NCI-H510A (cell line): ENCODE measurements at places on chromosomes 6 and 20.

- no peak for DNase-seq
Measured at GRCh38 chr6:96943555-96944215, 19.2 kb downstream of the KLHL32 start.

DNA sequence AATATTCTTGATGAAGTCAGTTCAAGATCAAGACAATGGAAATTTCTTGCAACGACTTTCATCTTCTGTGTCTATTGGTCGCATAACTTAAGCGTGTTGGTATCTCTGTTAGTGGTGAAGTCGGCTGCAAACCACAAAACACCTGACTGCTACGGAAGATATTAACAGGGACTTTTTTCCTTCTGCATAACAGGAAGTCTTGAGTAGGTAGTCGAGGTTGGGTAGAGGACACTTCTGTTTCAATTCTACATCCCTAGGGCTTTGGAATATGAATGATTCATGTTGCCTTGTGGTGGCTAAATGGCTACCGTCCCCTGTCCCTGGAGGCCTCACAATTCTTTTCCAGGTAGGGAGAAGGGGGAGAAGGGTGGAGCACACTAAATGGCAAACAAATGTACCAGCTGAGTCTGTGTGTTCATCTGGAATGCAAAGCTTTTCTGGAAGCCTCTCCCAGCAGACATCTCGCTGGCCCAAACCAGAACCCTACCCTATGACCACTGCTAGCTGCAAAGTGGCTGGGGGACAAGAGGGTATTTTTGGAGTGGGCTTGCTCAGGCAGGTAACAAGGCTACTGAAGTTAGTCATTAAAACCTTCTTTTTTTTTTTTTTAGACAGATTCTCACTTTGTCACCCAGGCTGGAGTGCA, 34.6 kb upstream of the NKX2-2 start:
- no peak for DNase-seq

DNA sequence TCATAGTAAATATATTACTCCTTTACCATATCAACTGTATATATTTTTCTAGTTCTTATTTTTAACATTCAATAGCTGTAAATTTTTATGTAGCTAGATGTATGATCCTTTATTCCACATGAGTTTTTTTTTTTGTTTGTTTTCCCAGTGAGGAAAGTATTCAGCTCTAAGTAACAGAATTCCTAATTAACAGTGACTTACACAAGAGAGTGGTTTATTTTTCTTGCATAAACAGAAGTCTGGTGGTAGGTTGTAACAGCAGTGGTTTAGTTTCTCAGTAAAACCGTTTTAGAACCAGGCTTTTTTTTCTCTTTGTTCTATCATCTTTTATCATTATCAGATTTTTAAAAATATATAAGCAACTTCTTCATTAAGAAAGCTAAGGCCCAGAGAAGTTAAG, 116.9 kb upstream of the FLRT3 start:
- no peak for DNase-seq

DNA sequence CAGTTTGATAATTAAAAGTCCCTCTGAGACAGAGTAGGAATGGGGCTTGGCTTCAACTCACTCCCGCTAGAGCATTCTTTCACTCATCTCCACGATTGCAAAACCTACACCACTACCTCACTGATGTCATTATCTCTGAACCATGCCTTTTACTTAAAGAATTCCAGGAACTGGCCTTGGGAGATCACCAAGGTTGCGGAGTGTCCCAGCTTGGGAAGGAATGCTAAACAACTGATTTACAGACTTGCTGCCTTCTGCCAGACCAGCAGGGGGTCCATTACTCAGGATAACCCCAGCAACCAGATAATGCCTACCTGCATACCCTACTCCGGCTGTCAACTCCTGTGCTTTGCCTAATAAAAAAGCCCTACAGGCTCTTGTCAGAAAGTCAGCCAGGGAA, 102.2 kb upstream of the RALGAPA2 start:
- no peak for DNase-seq

DNA sequence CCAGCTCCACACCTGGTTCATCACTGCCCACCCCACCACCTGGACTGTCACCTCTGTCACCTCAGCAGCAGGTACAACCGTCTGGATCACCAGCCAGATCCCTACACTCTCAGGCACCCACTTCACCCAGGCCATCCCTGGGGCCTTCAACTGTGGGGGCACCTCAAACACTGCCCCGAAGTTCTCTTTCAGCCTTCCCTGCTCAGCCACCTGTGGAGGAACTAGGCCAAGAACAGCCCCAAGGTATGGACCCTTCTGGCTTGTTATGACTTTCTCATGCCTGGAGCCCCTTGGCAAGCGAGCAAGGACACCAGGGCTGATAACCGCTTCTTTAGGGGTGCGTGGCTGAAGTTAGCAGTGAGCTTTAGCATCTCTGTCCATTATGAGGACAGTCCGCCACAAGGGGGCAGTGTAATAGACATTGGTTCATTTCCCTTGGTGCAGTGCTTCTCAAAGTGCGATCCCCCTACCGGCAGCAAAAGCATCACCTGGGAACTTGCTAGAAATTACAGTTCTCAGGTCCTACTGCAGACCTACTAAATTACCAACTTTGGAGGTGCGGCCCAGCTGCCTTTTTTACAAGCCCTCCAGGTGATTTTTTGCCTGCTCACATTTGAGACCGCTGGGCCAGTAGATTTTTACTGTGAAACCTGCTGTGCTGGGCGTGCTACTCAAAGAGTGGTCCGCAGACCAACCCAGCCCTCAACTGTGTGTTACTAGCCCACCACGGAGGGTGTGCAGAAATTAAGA, 32.5 kb downstream of the PNPLA1 start:
- peak; percentile 82 for DNase-seq

DNA sequence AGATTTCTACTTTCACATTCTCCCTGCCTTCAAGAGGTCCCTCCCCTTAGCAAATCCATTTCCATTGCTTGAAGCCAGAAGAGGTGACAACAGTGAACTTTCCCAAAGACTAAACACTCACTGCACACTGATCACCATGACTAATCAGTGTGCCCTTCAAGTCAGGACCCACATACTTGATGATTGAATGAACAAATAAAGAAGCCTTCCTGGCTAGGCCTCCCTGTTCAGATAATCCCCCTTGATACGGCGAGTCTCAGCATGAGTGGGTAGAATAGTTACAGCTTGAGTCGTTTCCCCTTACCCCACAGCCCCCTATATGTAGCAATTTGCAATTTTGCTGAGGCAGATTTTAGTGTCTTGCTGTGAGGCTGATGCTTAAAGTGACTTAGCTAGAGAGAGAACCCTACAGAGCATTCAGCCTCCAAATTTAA, 102.2 kb downstream of the UNC5CL start:
- no peak for DNase-seq

GRCh38 chr6:14224359-14225103, 107.0 kb downstream of the CD83 start:
- no peak for DNase-seq

- no peak for DNase-seq
Measured at GRCh38 chr20:41142919-41143318, 5.6 kb downstream of the PLCG1 start.

DNA sequence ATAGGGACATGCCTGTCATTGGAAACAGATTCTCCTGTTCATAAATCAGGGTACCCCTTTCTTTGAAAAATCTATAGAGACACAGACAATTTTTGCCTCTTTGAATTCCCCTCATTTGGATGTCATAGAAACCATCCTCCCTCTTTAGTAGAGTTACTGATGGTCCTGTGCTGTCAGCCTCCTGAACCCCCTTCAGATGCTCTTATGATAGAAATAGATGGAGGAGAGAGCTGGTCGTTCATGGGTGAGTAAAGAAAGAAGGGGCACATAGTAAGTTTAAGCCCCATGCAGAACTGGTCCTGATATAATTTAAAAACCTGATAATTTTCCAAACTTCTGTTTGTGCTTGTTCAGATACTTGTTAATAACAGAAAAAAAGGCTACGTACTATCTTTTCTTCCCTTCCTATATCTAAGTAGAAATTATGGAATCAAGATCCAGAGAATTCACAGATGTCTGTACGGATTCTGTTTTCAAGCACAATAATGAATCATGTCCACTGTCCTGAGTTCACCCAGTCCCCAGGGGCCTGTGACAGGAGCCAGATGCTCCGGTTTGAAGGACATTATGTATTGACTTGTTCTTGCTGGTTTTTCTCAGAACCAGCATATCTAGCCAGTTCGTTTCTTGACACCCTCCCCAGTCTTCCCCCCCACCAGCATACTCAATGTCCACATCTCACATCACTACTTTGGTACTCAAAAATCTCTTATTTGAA, 78.1 kb downstream of the NCOA7 start:
- DNase-seq = no peak

- DNase-seq = no peak
Measured at GRCh38 chr20:52402950-52403349, 211.4 kb upstream of the ZFP64 start.
